ENCODE measurements at places on chromosomes 5 and 9. TPM values are rescaled to one million over a fixed set of nuclear protein-coding genes. Genes with fewer than 3 reads are reported as not detected.

PPP3R2 gene
- polyA plus RNA-seq, result not detected

ANKRD31 gene
- polyA plus RNA-seq, result 0.18 TPM

DNA sequence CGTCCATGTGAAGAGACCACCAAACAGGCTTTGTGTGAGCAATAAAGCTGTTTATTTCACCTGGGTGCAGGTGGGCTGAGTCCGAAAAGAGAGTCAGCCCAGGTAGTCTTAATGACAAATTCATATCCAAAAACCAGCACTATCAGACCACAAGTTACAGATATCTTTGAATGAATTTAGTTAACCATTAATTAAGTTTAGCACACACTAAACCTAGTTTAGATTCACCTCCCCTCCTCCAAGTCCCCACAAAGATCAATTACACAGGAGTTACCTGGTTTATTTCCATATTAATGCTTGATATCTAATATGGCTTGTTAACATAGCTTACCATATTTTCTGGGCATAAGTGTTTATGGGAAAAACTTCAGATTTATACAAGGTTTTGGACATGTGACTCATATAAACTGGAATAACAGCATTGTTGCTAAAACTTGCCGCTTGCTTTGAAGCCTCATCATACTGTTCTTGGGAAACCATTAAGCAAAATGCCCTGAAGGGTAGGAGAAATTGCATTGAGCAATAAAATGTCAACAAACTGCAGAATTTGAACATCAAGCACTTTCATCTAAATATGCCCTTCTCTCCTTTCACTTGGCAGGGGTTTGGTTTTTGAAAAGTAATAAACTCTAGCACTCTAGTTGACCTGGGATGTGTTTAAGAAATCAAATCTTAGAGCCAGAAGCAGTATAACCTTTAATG, 166.9 kb downstream of the SNCAIP start:
- H3K4me1 ChIP-seq, result peaks cover 2% of the 10 kb centered on the region
- DNase-seq, result no peak
- H3K4me3 ChIP-seq, result no peak overlapping the region
- H3K27me3 ChIP-seq, result no peaks in the 10 kb centered on the region
- H3K36me3 ChIP-seq, result no peaks in the 10 kb centered on the region

DNA sequence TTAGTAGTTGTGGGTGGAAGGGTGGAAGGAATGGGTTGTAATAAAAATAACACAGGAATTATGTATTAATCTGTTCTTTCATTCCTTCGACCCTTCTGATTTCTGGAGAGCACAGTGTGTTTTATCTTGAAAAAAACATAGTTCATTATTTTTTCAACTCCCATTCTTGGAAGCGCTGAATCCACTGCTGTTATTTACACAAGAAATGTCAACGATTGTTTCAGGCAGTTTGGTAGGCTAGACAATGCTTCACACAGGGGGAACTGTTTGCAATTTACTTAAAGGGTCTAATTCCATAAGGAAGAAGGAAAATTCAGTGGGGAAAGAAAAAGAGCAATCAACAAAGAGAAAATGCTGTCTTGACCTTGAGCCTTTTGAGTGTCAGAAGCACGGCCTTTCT, 142.9 kb downstream of the TLE1 start:
- H3K36me3 ChIP-seq, result no peaks in the 10 kb centered on the region
- H3K4me1 ChIP-seq, result no peaks in the 10 kb centered on the region
- no peak overlapping the region for H3K4me3 ChIP-seq
- no peak for DNase-seq
- no peaks in the 10 kb centered on the region for H3K27me3 ChIP-seq
- no peak overlapping the region for H3K27ac ChIP-seq

DNA sequence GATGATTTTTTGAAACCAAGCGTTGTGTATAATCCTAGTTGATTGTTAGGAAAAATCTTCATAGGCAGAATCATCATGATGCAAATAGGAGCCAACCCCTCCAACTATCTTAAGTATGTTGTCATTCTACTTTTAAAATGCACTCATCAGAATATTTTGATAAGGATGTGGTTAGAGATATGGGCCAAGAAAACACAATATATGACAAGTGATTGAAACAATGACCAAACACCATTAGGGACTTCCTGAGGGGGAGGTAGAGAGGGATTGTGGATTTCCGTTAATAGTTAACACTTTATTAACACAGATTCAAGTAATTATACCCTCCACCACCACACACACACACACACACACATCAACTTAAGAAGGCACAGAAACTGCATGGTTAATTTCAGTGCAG, 143.3 kb downstream of the ARSB start:
- no peaks in the 10 kb centered on the region for H3K36me3 ChIP-seq
- no peak overlapping the region for H3K4me3 ChIP-seq
- no peaks in the 10 kb centered on the region for H3K27me3 ChIP-seq

DNA sequence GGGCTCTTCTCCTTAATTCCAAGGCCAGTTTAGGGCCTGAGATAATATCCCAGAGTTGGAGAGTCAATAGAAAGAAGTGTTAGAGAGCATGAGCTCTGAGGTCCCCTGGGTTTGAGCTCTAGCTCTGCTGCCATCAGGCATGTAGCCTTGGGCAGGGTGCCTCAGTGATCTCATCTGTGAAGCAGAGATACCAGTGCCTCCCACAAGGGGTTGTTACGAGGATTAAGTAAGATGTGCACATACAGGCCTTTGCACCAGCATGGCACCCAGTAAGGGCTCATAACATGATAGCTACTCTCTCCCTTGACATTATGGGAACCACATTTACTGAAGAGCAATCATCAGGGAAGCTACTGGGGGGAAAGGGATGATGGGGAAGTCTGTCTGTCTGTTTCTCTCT, 265.7 kb downstream of the HSPA4 start:
- peaks cover 9% of the 10 kb centered on the region for H3K4me1 ChIP-seq
- no peaks in the 10 kb centered on the region for H3K27me3 ChIP-seq
- H3K36me3 ChIP-seq, result no peaks in the 10 kb centered on the region
- no peak for DNase-seq
- no peak overlapping the region for H3K4me3 ChIP-seq

- H3K4me1 ChIP-seq, result no peaks in the 10 kb centered on the region
- no peaks in the 10 kb centered on the region for H3K36me3 ChIP-seq
- H3K27ac ChIP-seq, result no peak overlapping the region
- no peaks in the 10 kb centered on the region for H3K27me3 ChIP-seq
These were observed 281.3 kb downstream of the CEMIP2 start for GRCh38 chr9:71487061-71487460.

GRCh38 chr5:169944115-169944514, 36.2 kb downstream of the INSYN2B start:
- H3K36me3 ChIP-seq, result no peaks in the 10 kb centered on the region
- DNase-seq, result no peak
- no peaks in the 10 kb centered on the region for H3K27me3 ChIP-seq

Data from keratinocyte (primary cell).